ENCODE measurements at places on chromosomes 16 and 17.
A peak's percentile ranks its signal among the peaks of the same experiment; 100 is the strongest.

- DNase-seq = no peak
These were observed 45.7 kb upstream of the LYRM9 start for GRCh38 chr17:27938864-27939263.

- no peak for DNase-seq
These were observed 66.0 kb downstream of the CDK12 start for GRCh38 chr17:39527220-39527813.

- DNase-seq = no peak
These were observed 40.4 kb upstream of the NDRG4 start for GRCh38 chr16:58459344-58460218.

DNA sequence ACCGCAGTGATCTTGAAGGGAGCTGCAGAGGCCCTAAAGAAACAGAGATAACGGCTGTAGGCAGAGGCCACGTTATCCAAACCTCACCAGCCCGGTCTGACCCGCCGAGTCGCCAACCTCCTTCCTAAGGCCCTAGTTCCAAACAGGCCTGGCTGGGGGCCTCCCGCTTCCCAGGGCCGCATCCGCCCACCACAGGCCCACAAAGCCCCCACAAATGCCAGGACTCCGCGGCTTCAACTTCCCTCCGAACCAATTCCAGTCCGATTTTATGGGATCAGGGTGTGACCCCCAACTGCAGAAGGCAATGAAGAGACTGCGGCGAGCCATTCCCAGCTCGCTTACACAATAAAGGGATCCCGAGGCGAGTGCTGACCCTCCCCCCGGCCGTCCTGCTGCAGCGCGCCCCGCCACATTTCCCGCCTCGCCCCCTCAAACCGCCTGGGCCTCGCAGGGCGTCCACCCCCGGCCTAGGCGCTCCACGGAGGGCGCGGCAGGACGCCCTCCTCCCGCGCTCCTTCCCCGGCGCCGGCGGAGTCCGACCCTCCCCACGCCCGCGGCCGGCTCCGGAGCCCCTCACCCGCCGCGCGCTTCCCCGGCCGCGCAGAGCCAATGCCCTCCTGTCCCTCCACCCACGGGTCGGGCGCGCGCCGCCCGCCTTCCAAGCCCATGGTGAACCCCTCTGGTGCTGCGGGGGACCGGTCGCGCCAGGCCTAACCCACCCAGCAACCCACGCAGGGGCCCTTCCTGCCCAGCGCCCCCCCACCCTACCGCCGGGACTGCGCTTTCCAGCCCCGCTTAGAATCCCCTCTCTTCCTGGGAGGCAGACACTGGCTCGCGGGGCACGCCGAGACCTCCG is 926 bp downstream of the MYH10 start:
- DNase-seq = no peak

DNA sequence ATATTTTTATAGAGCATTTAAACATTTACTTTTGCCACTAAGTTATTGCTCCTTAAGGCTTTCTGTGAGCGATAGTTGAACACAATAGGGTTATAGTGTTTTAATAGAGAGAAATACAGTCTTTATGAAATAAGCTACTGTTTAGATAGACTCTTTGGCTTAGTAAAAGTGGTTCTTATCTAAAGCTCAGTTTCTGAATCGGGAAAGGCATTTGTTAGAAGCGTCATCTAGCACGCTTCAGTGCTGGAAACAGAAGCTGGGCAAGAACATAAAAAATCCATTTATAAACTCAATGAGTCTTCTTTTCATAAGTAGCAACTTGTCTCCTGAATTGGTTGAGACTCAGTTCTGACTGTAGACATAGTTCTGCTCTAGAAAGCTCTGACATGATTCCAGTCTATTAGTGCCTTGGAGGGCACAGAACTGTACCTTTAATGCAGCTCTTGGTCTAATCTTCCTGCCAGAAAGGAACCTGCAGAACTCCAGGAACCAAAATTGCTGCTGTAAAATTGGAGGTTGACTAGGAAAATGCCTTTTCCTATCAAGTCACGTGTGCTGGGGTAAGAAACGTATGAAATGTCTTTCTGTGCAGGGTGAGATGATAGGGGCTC is 55.4 kb upstream of the DNAJA2 start:
- DNase-seq = no peak

GRCh38 chr17:49407981-49408501 is 6.6 kb downstream of the PHB1 start:
- peak; percentile 25 for DNase-seq

DNA sequence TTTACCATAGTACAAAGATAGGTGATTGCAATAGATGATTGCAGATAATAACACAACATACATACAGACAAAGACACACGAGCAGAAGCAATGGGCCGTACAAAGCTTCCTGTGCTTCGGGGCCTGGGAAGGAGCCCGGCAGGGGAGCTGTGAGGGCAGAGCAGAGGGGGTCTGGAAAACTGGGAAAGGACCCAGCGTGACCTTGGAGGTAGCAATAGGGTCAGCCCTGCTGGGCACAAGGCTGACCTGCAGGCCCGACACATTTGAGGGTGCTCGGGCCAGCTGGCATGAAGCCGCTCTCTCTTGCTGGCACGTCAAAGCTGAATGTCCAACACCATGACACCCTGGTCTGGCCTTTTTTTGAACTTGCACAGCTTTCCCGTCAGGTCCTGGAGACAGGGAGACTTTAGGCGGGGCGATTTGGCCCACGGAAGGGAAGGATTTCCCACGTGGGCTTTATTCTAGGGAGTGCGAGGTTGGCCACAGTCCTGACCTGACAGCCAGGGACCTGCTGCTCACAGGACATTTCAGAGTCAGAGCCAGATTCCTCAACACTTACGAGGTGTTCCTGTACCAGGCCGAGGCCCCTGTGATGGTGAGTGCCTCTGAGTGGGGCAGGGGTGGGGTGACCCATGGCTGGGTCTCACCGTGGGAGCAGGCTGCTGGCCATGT is 83.2 kb downstream of the NTN1 start:
- DNase-seq = no peak

GRCh38 chr17:45110676-45111611 is 21.4 kb downstream of the PLCD3 start:
- DNase-seq = no peak

DNA sequence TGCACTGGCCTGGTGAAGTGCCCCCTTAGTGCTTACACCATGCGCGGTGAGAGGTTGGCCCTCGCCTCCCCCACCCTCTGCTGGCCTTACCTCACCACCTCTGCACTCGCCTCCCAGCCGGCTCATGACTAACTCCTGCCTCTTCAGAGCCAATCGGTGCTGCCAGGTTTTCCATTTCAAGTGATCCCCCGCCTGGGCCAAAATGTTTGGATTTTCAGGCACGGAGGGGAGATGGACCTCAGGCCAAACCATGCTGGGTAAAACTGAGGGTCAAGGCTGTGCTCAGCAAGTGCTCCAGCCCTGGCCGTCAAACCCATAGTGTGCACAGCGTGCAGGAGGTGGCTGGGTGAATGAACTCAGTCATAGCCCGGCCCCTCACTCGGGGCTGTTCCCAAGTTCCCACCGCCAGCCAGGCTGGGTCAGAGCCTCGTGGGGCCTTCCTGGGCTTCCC is 175.4 kb downstream of the SEC14L1 start:
- no peak for DNase-seq

DNA sequence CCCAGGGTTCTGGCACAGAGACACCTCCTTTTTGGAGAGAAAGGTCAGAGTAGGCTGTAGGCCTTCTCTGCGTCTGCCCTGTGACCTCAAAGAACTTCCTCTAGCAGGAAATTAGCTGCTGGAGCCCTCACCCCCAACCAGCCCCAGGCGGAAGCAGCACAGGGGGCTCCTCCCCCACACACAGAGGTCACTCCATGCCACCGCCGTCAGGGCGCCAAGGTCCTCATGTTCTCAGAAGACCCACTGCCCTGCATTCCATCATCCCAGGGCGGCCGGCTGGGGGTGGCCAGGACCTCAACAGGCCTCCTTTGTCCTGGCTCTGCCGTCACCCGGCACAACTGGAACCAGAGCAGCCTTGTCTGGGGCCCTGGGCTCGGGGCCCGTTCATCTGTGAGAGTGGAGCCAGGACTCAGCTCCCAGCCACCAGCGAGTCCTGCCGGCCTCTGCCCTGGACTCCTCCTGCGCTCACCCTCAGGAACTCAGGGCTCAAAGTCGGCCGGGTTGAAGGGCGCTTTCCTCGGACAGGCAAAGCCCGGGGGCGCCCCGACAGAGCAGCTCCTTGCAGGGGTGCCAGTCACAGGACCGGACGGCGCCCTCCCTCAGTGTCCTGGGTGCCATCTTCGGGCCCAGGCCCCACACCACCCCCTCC is 1.2 kb downstream of the TMC6 start:
- DNase-seq = peak; percentile 58

DNA sequence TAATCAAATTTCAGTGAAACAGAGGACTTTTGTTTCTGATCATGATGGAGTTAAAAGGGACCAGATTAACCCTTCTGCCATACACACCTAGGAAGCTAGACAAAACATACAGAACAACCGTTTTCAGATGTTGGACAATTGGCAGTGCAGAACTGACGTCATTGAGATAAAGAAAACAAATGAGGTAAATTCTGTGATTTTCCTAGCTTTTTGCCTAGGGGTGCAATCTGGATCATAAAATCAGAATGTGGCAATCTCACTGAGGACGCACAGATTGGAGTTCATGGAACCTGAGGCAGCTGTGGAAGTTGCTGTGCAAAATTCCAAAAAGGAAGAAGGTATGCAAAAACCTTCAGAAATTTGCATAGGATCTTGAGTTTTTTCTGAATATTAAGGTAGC is 15.0 kb upstream of the USP32 start:
- no peak for DNase-seq

DNA sequence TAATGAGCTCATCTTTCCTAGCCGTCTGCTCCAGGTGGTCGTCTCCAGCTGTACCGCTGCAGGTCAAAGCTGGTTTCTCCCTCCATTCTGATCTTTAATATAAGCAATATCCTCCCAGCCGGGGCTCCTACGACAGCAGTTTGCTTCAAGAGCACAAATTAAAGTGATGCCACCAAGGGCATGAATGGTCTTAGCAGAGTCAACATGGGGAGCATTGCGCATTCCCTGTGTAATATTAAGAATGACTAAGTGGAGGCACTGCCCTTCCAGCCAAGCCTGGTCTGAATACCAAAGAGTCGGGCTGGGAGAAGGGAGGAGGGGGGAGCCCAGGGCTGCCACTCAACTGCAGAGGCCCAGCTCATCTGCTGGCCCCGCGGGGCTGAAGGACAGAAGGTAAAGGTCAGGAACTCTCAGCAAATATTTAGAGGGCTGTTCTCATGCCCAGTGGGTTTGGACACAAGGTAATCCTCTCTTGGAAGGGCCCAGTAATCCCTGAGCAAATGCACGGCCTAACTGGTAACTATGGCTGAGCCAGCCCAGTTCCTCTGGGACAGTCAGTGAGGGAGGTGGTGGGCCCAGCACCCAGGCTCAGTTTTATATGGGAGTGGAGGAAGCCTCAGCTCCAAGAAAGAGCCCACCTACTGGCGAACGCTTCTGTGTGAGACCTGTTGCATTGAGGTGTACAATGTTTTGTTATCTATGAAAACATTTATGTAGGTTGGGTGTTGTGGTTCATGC is 121.2 kb downstream of the IRX3 start:
- no peak for DNase-seq

DNA sequence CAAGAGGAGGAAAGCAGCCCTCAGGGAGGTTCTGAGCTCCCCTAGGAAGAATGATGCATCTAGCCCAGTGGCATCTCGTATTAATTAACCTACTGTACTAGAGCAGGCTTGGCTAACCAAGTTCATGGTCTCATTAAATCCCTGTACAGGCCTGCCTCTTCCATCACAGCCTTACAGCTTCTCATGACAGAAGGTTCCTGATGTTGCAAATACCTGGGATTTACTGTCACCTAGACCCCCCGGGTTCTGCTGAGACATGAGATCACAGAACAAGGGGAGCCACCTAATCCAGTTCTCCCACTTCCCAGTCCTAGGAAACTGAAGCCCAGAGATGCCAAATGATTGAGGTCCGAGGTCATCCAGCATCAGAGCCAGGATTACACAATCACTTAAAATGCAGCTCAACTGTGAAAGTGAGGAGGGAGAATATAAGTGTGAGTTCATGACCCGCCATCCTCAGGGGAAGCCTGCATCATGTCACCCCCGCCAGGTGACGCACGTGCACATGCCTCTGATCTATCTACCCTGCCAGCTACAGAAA is 23.9 kb downstream of the ACLY start:
- no peak for DNase-seq

DNA sequence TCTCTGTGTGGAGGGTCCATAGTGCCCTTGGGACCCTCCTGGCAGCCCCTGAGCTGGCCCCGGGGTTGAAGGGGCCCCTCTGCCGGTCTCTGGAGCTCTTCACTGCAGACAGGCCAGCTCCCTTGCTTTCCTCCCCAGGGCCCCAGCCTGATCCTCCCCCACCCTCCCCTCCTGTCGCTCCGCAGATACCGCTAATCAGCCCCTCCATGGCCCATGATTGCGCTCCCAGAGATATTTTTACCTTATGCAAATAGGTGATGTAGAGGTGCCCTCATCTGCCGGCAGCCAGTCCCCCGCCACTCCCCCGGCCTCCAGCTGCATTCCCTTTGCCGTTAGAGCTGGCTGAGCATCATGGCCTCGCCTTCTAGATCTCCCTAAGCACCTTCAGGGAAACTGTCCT is 9.2 kb downstream of the MMP15 start:
- no peak for DNase-seq

GRCh38 chr17:76793775-76794174 is 55.9 kb downstream of the MFSD11 start:
- no peak for DNase-seq

GRCh38 chr16:54602666-54603065 is 316.1 kb upstream of the IRX3 start:
- DNase-seq = no peak

- no peak for DNase-seq
These were observed 34.8 kb upstream of the XYLT2 start for GRCh38 chr17:50311112-50311460.

DNA sequence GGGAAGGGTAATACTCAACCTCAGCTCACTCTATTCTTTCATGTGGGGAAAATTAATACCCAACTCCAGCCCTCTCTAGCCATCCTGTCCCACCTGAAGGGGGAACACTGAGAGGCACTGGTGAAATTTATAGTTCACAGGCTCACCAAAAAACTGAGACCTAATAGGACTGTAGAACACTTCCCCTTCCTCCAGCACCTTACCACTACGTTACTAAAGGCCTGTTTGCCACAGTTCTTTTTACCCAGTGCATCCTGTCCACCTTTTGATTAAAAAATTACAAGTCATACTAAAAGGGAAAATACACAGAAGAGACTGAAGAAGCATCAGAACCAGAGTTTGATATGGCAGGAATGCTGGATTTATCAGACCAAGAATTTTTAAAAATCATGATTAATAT is 26.0 kb downstream of the DHRS7B start:
- no peak for DNase-seq

DNA sequence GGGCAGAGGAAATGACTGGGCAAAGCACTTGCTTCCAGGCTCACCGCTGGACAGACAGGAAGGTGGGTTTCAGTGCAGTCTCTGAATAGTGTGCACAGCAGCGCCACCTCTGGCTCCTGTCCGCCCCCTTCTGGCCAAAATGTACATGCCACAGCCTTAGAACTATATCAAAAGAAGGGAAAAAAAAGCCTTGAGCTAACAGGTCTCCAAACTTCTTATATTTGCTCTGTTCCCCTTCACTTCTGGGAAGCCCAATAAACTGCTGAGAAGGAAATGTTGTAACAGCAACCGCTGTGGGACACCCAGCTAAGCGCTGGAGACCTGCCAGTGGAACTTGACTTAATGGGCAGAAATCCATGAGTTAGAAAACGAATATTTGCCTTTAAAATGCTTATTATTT is 17.5 kb downstream of the COG7 start:
- DNase-seq = peak; percentile 82

Data from bone marrow (tissue), 2 donors.